ENCODE measurements at places on chromosomes 16 and 17.

DNA sequence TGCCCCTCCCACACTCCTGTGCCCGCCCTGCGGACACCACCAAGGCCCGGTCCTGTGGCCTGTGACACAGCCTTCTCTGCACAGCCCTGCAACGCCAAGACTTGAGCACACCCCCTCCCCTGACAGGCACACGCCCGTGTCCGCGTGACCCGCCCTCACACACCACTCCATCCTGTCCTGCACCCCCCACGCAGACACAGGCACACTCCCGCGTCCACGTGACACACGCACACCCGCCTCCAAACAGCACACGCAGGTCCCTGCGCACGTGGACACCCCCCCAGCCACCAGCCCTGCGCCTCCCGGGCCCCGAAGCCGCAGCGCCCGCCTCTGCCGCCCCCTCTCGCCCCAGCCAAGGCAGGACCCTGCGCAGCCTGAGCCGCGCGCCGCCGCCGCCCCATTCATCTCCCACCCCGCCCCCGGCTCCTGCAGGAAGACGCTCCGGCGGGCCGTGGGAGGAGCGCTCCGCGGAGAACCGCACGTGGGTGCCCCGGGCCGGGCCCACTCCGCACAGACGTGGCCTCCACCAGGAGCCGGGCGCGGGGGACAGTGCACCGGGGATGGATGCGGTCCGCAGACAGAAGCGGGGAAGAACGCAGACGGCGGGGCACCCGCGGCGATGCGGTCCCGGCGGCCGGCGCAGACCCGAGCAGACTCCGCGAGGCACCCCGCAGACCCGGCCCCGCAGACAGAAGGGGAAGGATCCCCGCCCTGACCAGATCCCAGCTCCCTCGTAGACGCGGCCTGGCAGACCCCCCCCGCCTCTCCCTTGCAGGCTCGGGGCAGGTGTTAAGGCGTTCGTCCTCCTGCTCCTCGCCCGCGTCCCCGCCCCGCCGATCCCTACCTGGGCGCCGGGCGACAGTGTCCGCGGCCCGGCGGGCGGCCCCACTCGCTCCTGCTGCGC, 506 bp downstream of the CAMKK1 start:
- DNase-seq, result no peak

DNA sequence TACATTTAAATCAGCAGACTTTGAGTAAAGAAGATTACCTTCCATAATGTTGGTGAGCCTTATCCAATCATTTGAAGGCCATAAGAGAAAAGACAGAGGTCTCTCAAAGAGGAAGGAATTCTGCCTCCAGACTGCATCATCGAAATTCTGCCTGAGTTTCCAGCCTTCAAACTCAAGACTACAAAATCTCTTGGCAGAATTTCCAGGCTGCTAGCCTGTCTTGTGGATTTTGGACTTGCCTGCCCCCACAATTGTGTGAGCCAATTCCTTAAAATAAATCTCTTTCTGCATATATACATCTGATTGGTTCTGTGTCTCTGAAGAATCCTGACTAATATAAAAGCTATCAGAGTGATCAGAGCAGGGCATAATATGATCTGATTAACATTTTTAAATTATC, 216.6 kb upstream of the CPHXL start:
- no peak for DNase-seq

GRCh38 chr16:15644267-15644961, 1.5 kb upstream of the MARF1 start:
- DNase-seq, result no peak

GRCh38 chr17:60293580-60294335, 98.2 kb downstream of the USP32 start:
- no peak for DNase-seq

GRCh38 chr17:10776381-10776780, 27.5 kb downstream of the TMEM238L start:
- DNase-seq, result no peak

- DNase-seq, result no peak
These were observed 36.3 kb downstream of the DHRS7C start for GRCh38 chr17:9755083-9755482.

GRCh38 chr17:1331708-1332107, 52.2 kb downstream of the TRARG1 start:
- DNase-seq, result no peak

DNA sequence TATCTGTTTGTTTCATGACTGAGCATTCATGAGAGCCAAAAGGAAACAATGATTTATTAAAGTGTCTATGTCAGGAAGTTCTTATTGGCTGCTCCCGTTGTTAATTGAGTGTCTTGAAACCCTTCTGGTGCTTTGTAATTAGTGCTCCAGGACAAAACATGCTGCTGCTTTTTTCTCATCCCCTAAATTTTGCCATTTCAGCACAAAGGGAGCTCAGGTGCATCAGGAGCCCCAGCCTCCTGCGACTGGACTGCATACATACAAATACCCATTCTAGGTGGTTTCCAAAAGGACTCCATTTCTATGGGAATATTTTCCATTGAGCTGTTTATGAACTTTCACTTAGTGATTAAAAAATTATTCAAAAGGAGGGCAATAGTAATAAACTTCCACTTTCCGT, 354.0 kb downstream of the CDH13 start:
- DNase-seq, result no peak

DNA sequence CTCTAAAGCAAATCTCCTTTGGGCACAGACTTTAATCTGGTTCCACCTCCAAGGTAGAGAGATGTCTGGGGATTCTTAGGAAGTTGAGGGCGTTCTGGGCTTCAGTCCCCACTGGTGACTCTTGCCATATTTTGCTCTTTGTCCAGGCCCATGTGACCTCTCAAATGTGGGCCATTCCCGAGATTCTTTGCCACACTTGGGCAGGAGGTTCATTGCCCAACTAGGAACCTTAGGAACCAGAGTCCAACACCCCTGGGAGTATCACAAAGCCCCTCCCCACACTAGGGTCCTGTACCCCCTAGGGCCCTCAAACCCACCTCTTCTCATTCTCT, 6.5 kb downstream of the KRT14 start:
- no peak for DNase-seq

DNA sequence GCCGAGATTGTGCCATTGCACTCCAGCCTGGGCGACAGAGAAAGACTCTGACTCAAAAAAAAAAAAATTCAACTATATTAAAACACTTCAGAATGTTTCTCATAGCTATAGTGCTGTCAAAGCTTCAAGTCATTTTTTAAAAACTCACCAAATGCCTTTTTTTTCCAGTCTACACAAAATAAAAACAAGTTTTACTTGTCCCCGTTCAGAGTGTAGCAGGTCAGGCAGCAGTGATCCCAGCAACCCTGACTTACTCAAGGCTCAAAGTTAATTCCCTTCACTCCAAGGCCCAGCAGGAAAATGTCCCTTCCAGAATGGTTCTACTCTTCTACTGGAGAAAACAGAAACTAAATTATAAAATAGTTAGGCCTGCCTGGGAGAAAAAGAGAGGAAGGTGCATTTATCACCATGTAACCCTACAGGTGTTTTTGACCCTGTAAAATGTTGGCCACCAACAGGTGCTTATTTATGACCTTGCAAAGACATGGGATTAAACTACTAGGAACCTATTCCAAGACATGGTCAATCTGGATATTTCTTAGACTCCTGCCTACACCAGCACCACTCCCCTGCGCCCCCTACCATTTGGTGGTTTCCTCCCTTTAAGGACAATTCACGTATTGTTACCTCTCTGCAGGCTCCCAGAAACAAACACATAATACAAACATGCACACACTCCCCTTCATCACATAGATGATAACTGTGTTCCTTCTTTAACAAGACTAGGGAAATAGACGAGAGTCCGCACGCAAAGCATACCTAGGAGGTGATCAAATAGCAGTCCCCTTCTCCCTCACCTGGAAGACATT, 5.4 kb downstream of the AMFR start:
- no peak for DNase-seq

GRCh38 chr16:84361546-84361945, 6.8 kb upstream of the ATP2C2 start:
- no peak for DNase-seq

DNA sequence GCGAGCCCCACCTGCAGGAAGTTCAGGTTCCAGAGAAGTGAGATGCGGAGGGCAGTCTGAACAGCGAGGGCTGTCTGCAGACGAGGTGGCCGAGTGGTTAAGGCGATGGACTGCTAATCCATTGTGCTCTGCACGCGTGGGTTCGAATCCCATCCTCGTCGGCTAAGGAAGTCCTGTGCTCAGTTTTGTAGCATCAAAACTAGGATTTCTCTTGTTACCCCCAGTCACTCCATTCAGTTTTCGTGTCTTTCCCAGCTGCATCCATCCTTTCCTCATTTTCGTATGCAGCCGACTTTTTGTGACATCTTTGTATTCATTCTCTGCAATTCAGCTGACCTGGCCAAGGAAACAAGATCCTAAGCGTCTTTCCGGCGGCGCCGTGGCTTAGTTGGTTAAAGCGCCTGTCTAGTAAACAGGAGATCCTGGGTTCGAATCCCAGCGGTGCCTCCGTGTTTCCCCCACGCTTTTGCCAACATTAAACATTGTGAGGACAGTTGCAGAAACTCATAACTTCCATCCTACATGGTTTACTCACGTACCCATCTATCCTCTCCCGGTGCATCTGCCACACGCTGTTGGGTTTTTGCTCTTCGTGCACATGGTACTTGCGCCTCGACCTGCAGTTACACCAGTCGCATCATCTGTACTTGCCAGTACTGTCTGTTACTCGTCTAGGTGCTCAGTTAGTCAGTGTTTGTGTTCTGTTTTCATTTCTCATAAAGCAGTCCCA, 3.0 kb downstream of the BORCS6 start:
- DNase-seq, result peak; percentile 99

- no peak for DNase-seq
These were observed 49.0 kb downstream of the NT5M start for GRCh38 chr17:17351901-17352781.

DNA sequence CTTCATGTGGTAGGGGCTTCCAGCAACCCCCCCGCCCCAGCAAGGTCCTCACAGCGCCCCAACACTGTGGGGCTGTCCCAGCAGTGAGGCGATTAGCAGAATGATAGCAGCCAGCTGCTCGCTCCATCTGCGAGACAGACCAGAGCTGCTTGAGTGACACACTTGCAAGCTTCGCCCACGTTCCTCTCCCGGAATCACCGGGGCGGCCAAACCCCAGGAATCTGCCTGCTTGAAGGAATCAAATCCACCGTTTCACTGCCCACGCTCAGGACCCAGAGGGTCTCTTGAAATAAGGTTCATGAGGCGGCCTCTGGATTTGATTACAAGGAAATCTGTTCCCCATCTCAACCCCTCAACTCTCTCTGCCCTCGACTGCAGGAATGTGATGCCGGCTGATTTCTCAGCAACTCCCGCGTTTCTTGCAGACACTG, 356.0 kb downstream of the C16orf95 start:
- DNase-seq, result no peak

- DNase-seq, result no peak
These were observed 33.2 kb downstream of the WDR59 start for GRCh38 chr16:74951681-74952080.

DNA sequence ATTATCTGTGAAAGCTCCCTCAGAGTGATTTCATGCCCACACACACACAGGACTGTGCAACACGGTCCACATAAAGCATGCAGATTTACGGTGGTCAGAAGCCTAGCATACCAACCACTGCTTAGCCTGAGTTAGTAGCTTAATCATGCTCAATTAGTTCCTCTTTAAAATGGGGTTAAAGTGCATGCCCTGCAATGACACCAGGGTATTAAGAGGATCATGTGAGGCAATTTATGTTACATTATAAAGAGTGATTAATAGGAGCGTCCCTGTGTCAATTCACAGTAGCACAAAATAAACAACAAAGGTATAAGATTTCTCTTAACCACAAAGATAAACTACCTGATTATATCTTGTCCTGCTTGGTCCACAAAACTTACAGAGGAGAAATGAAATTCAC, 39.8 kb downstream of the C17orf67 start:
- DNase-seq, result no peak

- DNase-seq, result no peak
These were observed 14.4 kb downstream of the WSCD1 start for GRCh38 chr17:6084311-6085161.
